Kidney epithelial cell (primary cell): ENCODE measurements at places on chromosomes 4 and X.
A peak's percentile ranks its signal among the peaks of the same experiment; 100 is the strongest.

- DNase-seq = no peak
Measured at GRCh38 chr4:54554339-54554990, 103.3 kb upstream of the KIT start.

GRCh38 chr4:147096667-147097604 is 151.3 kb upstream of the TTC29 start:
- peak; percentile 19 for DNase-seq

- peak; percentile 67 for DNase-seq
Measured at GRCh38 chr4:188976644-188977115, 837.4 kb downstream of the TRIML1 start.

- DNase-seq = no peak
Measured at GRCh38 chr4:112118742-112119352, 26.4 kb upstream of the FAM241A start.

DNA sequence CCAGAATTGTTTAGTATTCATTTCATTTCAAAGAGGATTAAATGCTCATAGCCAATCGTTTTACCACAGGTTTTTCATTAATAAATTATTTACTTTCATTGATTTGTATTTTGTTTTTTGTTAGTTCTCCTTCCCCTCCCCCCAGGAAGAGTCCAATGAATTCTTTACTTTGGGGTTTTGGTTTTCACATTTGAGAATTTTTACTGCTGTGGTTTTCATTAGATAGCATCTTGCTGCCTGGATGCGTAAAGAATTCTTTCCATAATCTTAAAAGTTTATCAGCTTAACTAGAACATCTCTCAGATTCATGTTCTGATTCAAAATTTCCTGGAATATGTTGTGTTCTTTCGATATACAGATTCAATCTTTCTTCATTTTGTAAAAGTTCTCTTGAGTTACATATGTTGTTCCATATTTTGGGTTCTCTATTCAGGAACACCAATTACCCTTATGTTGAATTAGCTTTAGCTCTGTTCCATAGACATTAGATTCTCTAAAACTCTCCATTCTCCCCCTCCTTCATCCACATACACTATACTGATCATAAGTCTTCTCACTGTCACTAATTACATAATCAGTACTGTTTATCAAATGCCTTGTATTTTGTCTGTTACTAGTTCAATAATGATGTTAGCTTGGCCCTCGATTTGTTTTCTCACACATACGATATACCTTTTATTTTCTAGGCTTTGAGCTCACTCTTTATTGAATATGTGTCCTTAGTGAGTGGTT is 184.4 kb downstream of the CAMK2D start:
- no peak for DNase-seq

DNA sequence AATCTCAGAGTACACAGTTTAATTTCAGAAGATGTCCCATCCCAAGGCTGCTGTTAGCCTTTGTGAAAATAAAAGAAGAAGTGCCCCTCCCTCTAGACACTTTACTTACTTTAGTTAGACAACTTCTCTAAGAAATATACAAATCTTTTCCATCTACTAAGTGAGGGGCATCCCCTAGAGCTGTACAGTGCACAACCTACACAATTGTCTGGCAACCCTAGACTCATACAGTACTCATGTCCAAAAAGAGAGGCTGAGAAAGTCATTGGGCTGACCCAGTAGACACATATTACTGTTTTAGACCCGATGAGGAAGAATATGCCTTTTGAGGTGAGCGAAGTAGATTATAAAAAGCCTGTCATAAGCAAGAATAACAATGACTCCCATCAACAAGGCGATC is 297.6 kb downstream of the IDS start:
- no peak for DNase-seq

GRCh38 chrX:15384304-15384703 is at the start of gene VEGFD:
TSS of gene VEGFD (minus strand) at chrX:15384413. CDS start at chrX:15383946, 467 bp downstream.
- DNase-seq = no peak

GRCh38 chr4:48295116-48295515 is 25.5 kb upstream of the TEC start:
- DNase-seq = no peak

DNA sequence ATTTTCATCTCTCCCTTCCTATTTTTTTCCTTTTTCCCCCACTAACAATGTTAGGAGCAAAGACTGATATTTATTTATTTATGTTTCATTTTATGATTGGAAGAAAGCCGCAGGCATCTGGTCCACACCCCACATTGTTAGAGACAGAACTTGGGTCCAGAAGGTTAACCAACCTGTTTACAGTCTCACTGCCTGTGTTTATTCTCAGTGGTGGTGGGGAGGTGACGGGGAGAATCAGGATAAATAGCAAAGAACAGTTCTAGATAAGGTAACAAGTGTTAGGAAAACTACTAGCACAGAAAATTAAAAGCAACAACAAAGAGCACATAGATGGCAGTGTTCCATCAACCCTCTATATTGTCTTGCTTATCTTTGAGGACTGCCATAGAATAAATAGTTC is 301.7 kb upstream of the DIPK2B start:
- no peak for DNase-seq

GRCh38 chrX:76850851-76851250 is 423.3 kb downstream of the MAGEE1 start:
- DNase-seq = no peak

DNA sequence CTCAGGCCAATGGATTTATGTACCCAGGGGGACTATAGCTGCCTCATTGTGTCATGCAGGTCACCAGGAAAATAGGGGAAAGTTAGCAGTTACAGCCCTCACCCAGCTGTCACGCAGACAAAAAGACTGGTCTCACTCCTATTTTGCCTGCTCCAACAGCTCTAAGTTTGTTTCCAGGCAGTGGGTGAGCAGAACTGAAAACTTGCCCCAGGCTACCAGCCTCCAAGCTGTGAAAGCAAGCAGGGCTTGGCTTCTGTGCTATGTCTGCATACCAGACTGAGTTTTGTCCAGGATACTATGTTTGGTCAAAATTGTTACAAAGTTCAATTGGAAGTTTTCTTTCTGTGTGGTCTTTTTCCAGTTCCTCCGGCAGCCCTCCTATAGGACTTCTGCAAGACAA is 628.4 kb downstream of the FAM133A start:
- no peak for DNase-seq

GRCh38 chr4:76489686-76490161 is 54.7 kb downstream of the SHROOM3 start:
- no peak for DNase-seq

DNA sequence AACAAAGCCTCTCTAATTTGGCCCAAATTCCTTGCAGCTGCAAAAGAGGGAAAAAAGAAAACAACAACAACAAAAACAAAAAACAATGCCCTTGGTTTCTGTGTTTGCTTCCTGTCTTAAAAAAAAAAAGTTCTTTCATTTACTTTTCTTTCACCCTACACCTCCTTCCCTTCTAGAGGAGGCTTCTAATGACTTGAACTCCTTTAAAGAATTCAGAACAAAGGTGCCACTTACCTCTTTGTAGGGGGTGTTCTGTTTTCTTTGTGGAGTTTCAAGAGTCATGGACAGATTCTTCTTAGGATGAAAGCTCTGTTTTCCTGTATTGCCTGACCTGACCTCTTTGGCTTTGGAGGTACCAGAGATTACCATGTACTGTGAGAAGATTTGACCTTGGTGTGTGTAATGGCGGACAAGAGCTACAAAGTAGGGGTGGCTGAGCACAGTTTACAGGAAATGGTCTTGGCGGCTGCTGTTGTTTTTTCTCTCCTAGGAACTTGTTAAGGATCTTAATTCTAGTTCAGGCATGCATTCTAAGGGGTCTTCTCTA is 72.4 kb upstream of the S100G start:
- DNase-seq = no peak

DNA sequence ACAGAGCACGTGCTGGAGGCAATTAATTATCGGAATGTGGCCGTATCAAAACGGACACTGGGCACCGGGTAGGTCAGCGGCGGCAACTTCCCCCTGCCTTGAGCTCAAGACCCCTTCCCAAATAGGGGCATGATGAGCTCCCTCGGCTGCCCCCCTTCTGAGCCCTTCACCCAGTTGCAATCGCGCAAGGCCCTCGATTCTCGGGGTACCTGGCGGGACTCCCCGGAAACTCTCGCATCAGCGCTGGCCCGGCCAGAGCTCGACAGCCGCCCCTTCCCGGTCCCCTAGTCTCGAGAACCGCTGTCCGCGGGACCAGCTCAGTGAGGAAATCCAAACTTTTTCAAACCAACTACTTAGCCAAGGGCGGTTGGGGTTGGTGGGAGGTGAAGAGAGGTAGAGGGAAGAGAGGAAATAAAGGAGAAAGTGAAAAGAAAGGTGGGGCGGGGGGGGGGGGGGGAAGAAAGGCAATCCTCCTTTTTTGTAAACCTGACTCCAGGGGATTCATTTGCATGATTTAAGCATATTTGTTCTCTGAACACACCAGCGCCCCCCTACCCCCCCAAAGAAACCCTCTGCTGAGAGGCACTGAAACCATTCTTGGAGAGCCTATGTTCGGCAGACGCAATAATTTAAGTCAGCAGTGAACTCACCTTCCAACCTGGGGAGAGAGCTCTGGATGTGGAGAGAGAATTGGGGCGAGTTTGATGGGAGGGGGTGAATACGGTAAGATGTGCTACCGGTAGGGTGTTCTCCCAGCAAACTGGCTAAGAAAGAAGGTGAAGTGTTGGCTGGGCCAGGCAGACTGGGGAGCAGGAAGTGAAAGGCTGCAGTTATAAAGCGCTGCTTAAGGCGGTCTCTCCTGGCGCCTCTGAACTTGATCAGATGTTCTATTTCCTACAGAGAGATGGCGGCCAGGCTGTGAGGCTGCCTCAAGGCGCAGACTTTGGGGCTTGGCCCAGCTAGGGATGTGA is 2.0 kb upstream of the ZIC3 start:
- no peak for DNase-seq

DNA sequence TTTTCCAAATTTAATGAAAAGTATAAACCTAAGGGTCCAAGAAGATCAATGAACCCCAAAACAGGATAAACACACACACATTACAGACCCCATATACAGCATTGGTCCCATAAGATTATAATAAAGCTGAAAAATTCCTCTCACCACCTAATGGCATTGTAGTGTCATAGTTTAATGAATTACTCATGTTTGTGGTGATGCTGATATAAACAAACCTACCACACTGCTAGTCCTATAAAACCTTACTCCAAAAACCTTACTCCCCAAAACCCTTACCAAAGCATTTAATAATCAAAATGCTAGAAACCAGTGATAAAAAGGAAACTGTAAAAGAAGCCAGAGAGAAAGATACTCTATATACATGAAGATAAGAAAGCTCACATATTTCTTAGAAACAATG is 148.1 kb upstream of the SH3RF1 start:
- DNase-seq = no peak
